T-helper 1 cell treated with Interleukin-12 subunit alpha and Interleukin-12 subunit beta and Interleukin-4 antibody, amounts not matched to agents 30 ng/mL and 1 ng/mL, for 36 hours (primary cell): ENCODE measurements at places on chromosomes 7 and 10. TPM values are rescaled to one million over a fixed set of nuclear protein-coding genes. Genes with fewer than 3 reads are reported as not detected.

Gene HPSE2
- not detected in 2 replicates for total RNA-seq

Gene CALHM3
- 0.20 TPM in 1 of 2 replicates, not detected in the other for total RNA-seq

Gene KIF20B
- 45.1 and 49.4 TPM in 2 replicates for total RNA-seq

Gene SFMBT2
- 52.0 and 56.2 TPM in 2 replicates for total RNA-seq

Gene PRKAG2
- 17.0 and 17.7 TPM in 2 replicates for total RNA-seq

Gene AKR1C3
- 2.9 and 4.9 TPM in 2 replicates for total RNA-seq

Gene ZSWIM8
- 112 and 128 TPM in 2 replicates for total RNA-seq

Gene EPHB6
- total RNA-seq: 6.4 and 7.8 TPM in 2 replicates

Gene SORBS1
- total RNA-seq: 0.69 and 1.2 TPM in 2 replicates

Gene AKR1C8
- 1.4 and 1.9 TPM in 2 replicates for total RNA-seq

Gene LIPK
- total RNA-seq: not detected in 2 replicates

Gene ZNF365
- total RNA-seq: 0.05 TPM in 1 of 2 replicates, not detected in the other
